Activated naive CD4-positive, alpha-beta T cell treated with anti-CD3 and anti-CD28 coated beads, Interleukin-2, amount 10 ng/mL, durations not matched to agents 7 days and 5 days (primary cell): ENCODE measurements at places on chromosomes 5 and 9.

DNA sequence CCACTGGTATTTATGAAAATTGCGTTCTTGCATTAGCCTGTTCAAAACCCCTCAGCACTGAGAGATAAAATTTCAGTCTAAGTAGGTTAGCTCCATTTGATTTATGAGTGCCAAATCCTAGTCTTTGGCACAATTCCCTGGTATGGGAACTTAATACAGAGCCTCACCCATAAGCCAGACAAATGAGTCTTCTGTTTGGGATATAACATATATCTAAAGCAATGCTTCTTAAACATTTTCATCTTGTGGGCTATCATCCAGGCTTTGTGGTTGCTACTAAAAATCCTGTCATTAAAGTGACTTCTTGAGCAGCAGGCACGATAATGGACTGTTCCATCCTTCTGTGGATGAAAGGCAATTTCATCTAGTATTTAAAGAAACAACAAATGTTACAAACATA is 419.5 kb upstream of the ACTBL2 start:
- DNase-seq: no peak

DNA sequence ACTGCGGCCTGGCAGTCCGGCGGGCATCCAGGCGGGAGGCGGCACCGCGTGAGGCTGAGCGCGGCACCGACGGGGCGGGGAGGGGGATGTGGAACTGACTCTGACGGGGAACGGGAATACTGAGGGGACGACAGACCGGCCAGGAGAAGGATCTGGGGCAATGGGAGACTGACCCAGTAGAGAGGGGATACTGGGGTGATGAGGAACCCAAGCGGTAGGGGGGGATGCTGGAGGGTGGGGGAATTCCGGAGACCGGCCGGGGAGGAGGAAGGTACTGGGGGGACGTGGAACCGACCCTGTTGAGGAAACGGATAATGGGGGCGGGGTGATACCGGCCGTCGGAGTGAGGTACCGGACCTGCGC is 423 bp downstream of the IPPK start:
- DNase-seq: peak; percentile 52

GRCh38 chr5:78744951-78745534 is 96.5 kb upstream of the LHFPL2 start:
- DNase-seq: no peak

GRCh38 chr9:106287091-106287631 is 575.8 kb upstream of the ZNF462 start:
- DNase-seq: no peak

- no peak for DNase-seq
These were observed 17.4 kb downstream of the C9orf153 start for GRCh38 chr9:86242071-86242470.

GRCh38 chr9:127970401-127971313 is 10.1 kb downstream of the EEIG1 start:
- peak; percentile 83 for DNase-seq

DNA sequence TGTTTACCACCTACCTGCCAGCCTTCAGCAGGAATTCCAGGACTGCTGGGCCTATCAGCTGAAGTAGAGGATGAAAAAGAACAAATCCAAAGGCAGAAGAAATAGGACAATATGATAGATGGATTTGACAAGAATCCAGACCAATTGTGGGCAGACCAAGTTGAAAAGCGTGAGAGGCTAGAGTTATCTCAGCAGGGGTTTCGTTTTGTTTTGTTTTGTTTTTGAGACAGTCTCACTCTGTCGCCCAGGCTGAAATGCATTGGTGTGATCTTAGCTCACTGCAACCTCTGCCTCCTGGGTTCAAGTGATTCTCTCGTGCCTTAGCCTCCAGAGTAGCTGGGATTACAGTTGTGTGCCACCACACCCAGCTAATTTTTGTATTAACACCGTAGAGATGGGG is 113.2 kb downstream of the PALM2AKAP2 start:
- no peak for DNase-seq

DNA sequence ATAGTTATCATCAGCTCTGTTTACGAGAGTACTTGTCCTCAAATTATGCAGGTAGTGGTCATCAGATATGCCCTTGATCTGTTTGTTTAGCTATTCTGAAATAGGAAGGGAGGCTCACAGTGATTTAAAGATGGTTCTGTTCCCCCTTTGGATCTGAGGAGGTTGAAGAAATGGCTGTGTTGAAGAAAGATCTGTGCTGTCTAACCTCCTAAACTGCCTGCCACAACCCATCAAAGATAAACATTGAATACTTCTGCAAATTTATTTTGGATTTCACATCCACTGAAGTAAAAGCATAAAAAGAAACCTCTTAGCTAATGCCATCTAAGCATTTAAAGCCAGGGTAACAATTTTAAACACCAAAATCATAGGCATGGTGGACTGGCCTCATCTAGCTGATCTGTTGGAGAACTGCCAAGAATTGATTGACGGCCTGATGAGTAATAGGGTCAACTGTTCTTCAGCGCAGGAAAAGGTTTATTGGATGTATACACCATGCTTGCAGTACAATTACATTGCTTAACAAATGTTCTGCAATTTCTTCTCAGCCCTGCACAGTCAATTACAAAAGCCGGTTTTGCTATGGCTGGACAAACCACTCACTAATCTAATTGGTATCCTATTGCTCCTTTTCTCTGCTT is 97.6 kb downstream of the SEMA6A start:
- DNase-seq: no peak

- DNase-seq: no peak
These were observed 84.3 kb upstream of the SHB start for GRCh38 chr9:38153152-38153909.

DNA sequence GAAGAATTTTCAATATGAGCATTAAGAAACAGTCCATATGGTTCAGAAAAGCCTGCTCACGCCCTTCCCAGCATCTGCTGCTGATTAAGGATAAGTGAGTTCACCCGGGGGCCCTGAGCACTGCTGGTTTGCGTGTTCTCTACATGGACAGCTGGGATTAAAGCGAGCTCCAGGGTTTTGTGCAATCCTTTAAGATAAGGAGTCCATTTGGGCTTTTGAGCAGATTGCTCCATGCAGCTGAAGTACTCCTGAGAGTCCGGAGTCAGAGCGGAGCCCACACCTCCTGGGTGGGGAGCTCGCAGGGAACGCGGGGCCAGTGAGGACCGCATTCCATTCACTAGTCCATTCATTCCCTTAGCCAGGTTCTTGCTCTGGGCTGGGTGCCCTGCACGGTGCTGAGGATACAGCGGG is 149.3 kb upstream of the COL5A1 start:
- no peak for DNase-seq

- DNase-seq: no peak
These were observed 33.1 kb downstream of the MFAP3 start for GRCh38 chr5:154071799-154072413.

- DNase-seq: no peak
These were observed 172.5 kb downstream of the CRB2 start for GRCh38 chr9:123528501-123528900.

- no peak for DNase-seq
These were observed 3.8 kb upstream of the SYNPO start for GRCh38 chr5:150636391-150637244.

DNA sequence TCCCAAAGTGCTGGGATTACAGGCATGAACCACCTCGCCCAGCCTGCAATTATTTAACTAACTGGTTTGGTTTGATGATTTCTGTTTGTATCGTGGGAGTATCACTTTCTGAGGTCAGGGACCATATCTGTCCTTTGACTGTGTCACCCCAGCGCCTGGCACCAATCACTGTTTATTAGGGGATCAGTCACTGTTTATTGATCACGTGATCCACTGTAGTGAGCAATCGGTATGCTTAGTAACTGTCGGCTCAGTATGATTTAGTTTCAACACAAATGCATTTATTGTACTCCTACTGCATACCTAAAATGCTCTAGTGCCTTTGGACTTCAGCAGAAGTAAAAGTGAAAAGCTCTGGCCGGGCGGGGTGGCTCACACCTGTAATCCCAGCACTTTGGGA is 54.8 kb downstream of the COL5A1 start:
- no peak for DNase-seq

DNA sequence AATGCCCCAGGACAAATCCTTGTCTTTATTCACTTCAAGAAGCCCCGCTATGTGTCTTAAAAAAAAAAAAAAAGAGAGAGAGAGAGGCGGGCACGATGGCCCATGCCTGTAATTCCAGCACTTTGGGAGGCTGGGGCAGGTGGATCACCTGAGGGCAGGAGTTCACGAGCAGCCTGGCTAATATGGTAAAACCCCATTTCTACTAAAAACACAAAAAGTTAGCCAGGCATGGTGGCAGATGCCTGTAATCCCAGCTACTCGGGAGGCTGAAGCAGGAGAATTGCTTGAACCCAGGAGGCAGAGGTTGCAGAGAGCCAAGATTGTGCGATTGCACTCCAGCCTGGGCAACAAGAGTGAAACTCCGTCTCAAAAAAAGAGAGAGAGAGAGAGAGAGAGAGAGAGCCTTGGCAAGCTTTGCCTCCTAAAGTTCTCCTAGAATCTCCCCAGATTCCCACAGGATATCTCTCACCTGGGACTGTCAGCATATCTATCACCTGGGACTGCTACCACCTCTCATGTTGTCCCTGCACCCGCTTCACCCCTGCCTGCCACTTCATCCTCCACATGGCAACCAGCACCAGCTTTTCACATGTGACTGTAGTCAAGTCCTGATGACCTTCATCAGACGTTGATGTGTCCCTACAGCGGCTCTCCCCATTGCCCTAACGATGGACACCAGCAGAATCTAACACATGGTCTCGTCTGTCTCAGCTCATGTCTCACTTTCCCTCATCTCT is 5.8 kb downstream of the ITK start:
- peak; percentile 38 for DNase-seq

GRCh38 chr5:13591621-13592020 is 352.9 kb downstream of the DNAH5 start:
- no peak for DNase-seq

- DNase-seq: no peak
These were observed 35.6 kb downstream of the FCHO2 start for GRCh38 chr5:72991394-72991793.

DNA sequence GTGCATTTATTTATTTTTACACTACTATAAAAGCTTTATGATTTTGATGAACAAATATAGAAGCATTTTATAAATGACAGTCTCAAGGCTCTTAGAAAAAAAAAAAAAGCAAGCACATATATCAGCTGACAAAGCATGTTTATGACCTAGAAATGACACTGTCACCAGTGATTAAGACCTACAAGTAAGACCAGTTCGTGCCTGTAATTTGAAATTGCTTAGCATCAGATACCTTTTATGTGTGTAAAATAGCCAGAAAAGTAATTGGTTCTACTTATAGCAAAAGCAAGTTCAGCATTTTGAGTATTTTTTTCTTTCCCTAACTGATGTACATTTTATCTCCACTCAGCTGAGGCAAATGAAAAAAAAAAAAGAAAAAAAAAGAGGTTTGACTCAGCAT is 808.4 kb downstream of the CDH18 start:
- no peak for DNase-seq

DNA sequence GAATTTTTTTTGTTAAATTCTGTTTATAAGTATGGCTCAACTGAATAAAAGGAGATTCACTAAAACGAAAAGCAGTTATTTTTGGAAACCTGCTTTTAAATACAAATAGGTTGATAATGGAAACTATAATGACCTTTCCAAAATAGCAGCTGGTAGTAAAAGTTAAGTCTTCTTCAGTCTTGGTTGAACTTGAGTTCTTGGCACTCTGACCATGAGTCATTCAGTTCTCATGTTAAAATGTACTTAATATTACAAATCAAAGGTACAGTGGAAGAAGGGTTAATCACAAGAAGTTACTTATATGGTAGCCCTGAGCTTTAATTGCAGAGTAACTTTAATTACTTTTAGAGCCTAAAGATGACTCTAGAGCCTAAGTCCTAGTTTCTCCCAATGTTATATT is 62.1 kb downstream of the KLF9 start:
- no peak for DNase-seq

DNA sequence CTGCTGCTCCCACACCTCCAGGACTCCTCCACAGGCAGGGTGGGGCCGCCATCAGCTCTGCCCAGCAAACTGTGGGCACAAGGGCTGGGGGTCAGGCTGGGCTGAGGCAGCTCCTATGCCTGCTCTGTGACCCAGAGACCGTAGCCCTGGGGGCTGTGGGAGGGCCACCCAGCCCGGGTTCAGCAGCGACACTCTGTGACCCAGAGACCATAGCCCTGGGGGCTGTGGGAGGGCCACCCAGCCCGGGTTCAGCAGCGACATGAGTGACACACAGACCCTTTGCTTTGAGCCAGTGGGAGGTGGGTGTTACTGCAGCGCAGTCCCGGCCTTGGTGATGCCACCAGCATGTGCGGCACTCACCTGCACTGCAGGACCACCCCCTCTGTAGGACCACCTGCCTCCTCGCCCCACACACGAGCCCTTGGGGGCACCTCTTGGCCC is 118.9 kb upstream of the LPCAT1 start:
- DNase-seq: no peak

GRCh38 chr5:36528588-36528987 is 77.8 kb upstream of the SLC1A3 start:
- no peak for DNase-seq

DNA sequence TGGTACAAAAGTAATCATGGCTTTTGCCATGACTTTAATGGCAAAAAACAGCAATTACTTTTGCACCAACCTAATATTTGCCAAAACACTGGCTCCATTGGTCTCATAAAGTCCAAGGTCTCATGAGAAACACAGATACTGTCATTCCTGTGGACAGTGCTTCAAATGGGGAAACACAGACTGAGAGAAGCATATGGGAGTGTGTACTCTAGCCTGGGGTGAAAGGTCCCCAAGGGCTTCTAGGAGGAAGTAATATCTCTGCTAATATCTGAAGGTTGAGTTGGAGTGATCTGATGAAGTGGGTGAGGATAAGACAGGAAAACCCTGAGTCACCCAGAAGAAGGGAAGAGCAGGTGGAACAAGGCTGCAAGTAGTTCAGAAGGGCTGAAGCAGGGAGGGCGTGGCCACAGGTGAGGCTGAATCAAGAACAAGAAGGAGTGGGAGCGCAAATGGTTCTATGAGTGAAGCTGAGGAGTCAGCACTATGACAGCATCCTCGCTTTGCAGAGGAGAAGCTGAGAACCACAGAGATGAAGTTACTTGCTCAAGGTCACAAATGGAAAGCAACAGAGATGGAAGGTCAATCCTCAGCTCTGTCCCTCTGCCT is 164.1 kb downstream of the ASTN2 start:
- DNase-seq: no peak

GRCh38 chr9:97571664-97572063 is 61.5 kb downstream of the TSTD2 start:
- DNase-seq: no peak

GRCh38 chr9:34710023-34710422 is at the start of gene CCL21:
Gene CCL21, minus strand, starts transcription at chr9:34710136. Its CDS starts 70 bp downstream, at chr9:34710066.
- DNase-seq: no peak
